ENCODE measurements at places on chromosomes 12 and 14.

- DNase-seq, result no peak
Measured at GRCh38 chr12:51836041-51836826, 12.3 kb downstream of the FIGNL2 start.

DNA sequence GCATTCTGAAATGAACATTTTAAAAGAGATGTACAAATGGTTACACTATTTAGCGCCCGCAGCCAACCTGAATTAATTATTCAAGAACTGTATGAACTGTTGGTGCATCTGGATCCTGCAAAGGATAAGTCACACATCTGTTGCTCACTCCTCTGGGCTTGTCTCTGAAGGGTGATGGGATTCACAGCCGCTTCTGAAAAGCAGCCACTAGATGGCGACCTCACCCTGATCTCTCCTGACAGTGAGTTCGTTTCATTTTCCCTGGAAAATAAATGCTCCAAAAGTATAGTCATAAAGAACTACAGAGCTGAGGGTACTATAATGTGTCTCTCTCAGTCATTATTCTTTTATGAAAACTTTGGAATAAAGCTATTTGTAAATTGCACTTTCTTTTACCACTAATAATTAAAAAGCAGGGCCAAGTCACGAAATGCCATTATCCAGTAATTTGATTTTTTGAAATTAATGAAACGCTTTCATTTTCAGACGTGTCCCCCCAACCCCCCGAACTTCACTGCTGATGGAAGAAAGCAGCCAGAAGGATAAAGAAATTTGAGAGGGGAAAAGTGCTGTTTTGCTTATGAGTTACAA, 789.6 kb downstream of the NRXN3 start:
- peak; percentile 68 for DNase-seq

DNA sequence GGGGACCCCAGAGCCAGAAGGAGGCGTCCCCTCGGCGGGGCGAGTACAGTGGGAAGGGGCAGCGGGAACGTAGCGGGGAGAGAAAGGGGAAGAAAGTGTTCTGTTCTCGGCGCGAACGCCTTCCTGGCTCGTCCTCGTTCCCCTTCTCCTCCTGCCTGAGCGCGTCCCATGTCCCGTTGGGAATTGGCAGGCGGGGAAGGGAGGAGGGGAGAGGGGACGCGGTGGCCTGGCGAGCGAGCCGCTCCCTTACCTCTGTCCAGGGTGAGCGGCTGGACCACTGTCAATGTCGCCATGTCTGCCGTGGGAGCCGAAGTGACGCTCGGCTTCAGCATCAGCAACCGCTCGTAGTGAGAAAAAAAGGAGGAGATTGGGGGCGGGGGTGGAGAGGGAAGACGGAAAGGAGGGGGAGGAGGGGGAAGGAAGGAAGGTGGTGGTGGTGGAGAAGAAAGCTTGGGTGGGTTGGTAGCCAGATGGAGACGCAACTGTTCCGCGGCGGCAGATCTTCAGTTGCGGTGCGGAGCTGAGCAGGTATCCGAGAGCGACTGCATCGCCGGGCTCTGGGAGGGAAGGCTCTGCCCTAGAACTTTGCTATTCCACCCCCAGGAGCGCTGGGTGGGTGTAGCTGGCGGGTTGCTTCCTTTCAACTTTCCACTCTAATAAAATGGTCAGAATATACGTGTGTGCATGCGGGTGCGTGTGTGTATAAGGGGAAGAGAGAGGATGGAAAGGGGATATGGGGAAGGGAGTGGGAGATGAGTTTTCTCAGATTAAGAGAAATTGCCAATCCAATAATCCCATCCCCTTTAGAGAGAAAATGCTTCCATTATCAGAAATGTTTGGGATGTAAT, at the start of gene LIN7A:
TSS of gene LIN7A (minus strand) at position 544 of the 848 bp plus-strand sequence. CDS start at position 332, 212 bp downstream.
- peak; percentile 61 for DNase-seq

DNA sequence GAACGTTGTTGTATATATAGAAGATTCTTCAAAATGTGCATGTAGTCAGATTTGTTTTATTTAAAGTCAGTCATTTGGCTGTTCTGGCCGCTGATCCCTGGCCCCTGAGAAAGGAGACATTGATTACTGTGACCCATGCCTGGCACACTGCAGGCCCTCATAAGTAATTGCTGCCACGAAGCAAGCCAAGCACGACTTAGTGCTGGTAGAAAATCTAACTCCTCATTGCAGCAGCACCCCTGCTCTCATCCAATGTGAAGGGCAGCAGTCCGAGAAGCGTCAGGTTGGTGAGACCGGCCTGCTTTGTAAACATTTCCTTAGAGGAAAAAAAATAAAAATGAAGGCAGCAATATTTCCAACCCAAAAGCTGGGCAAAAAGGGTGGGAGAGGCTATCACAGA, 22.8 kb upstream of the TMTC2 start:
- no peak for DNase-seq

DNA sequence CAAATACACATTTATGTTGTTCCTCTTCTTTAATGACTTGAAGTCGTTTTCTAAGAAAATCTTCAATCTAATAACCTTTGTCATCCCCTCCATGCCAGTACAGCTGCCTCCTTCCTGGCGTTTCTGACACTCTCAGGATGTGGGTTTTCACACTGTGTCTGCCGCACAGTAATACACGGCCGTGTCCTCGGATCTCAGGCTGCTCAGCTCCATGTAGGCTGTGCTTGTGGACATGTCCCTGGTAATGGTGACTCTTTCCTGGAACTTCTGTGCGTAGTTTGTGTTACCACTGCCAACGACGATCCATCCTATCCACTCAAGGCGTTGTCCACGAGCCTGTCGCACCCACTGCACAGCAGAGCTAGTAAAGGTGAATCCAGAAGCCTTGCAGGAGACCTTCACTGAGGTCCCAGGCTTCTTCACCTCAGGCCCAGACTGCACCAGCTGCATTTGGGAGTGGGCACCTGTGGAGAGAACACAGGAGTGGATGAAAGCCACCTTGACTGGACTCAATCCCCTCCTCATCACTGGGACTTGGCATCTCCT, 1095.9 kb downstream of the TMEM121 start:
- no peak for DNase-seq

- DNase-seq, result no peak
Measured at GRCh38 chr14:61280526-61281185, 482 bp downstream of the TMEM30B start.

DNA sequence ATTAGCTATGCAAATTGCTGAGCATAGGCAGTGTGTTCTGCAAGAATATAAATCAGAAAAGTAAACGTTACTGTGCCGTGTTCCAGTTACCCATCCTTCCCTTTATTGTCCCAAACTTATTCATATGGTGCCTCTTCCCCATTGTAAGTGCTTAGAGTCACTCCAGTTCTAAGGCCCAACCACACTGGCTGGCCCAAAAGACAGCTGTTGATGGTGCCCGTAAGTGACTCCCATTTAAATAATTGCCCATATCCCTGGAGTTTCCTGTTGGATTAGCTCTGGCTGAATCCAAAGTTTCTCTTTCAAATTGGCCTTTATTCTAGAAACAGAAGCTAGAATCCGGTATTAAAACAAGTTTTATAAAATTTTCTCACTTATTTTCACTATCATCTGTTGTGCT, 400.1 kb upstream of the DDHD1 start:
- no peak for DNase-seq

DNA sequence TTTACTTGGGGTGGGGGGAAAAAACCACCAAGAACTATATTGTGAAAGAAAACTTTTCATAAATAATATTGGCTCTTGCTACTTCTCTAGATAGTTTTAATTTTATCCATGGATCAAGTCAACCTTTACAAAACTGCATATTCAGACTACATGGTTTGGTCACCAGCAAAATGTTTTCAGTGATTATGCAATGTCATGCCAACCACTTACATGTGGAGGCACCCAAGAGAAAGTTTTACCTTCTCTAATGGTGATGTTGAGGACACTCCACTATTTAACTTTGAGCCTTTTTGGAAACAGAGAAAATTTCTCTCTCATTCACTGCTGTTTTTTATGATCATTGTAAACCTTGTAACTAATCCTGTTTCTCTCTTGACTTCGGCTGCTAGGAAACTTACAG, 21.6 kb downstream of the PLCZ1 start:
- DNase-seq, result no peak

DNA sequence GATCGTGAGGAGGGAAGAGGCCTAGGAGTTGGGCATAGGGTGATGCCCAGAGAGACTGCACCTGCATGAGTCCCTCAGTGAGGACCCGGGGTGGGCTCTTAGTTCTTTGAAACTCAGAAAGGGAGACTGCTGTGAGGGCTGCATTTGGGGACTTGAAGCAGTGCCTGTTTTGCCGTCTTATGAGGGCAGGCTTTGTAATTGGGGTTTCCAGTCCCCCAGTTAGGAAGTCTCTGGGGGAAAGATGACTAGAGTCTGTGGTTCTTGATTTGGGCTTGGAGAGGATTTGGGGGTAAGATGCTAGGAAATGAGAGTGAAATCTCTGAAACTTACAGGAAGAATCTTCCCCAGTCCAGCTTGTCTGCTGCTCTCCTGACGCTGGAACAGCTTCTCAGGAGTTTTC, 99.6 kb downstream of the ARF6 start:
- DNase-seq, result no peak

- peak; percentile 22 for DNase-seq
Measured at GRCh38 chr14:61812347-61813095, 50.3 kb downstream of the SNAPC1 start.

DNA sequence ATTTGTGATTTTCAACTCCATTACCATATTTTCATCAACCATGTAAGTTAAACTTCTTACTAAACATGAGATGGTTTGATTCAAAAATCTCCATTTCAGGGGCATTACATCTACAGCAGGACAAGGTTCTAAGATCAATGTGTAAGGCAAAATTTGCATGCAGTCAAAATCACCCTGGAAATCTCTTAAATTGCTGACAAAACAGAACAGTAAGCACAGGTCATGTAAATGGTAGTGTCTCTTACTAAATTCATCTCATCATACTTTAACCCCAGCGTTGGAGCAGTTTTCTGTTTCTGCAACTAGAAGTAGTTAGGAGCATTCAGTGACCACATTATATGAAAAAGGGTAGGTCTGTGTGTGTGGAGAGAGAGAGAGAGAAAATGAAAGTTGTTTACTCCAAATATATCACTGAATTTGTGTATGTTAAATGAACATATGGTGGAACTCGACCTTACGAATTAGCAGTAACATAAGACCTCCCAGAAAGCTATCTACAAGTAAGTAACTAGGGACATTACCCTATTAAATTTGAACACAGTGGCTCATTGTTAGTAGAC, 227.5 kb downstream of the SSPN start:
- DNase-seq, result no peak

- no peak for DNase-seq
Measured at GRCh38 chr12:28870839-28871440, 278.1 kb upstream of the FAR2 start.

- peak; percentile 71 for DNase-seq
Measured at GRCh38 chr12:117060246-117060928, 38.8 kb downstream of the TESC start.

DNA sequence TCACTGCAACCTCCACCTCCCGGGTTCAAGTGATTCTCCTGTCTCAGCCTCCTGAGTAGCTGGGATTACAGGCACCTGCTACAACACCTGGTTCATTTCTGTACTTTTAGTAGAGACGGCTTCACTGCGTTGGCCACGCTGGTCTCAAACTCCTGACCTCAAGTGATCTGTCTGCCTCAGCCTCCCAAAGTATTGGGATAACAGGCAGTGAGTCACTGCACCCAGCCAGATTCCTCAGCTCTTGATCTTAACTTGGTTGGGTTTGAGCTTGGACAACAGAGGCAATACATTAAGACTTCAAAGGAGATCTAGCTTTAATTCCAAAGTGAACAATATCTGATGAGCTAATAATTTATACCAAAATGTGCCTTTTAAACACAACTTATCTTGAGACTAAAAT, 5.6 kb downstream of the DAZAP2 start:
- DNase-seq, result no peak

GRCh38 chr14:61494018-61494417, 172.6 kb downstream of the PRKCH start:
- no peak for DNase-seq

GRCh38 chr12:48816143-48816854, 2.0 kb upstream of the CACNB3 start:
- DNase-seq, result peak; percentile 45

DNA sequence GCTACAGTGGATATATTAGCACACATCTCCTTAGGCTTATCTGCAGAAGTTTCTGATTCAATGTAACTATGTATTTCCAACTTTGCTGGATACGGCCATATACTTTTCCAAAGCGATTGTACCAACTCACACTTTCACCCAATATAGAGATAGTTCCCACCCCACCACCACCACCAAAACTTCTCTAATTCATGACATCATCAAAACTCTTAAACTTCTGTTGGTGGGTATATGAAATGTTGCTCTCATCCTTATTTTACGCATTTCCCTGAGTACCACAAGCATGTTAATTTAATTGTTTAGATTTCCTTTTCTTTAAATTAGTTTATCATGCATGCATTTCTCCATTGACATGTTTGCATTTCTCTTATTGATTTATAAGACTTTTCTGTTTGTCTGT, 95.6 kb downstream of the PRKD1 start:
- no peak for DNase-seq

GRCh38 chr14:96030108-96030760, 8.9 kb upstream of the C14orf132 start:
- no peak for DNase-seq

GRCh38 chr12:85549640-85550039, 269.6 kb downstream of the ALX1 start:
- no peak for DNase-seq

DNA sequence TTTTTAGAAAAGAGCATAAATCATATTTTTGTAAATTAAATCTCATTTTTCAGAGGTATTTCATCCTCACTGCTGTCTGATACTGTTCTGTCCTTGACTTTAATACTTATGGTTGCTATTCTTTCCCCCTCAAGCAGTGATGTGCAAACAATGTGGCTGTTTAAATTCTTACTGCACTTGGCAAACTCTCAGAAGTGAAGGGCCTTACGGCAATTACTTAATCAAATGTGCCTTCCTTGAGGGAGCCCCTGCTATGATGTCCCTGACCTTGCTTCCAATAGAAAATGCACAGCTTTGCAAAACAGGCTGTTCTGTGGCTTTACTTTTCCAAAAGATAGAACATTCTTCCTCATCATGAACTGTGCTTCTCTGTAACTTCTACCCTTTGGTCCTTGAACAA, 35.2 kb downstream of the UBE3B start:
- peak; percentile 12 for DNase-seq

GRCh38 chr12:67669217-67669933, 20.8 kb downstream of the DYRK2 start:
- DNase-seq, result no peak
